ENCODE measurements at places on chromosomes 1 and 21. TPM values are rescaled to one million over a fixed set of nuclear protein-coding genes. Genes with fewer than 3 reads are reported as not detected.

DNA sequence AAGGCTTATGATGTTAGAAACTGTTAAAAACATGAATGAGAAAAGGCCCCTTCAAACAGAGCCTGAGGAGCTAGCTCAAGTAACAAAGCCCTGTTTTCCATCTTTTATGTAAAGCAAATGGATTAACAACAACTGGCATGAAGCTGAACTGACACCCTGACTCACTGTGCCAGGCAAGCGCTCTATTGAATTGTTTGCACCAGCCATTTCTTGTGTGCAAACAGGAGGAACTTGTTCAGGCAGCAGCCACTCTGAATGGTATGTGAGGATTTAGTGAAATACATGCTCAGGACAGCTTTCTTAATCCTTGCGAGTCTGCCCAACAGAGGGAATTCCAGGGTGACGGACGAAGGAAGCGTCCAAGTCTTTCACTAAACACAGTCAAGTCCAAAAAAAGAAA, 291.1 kb upstream of the ADGRL2 start:
- no peaks in the 10 kb centered on the region for H3K27me3 ChIP-seq
- DNase-seq = no peak
- no peak overlapping the region for H3K4me3 ChIP-seq
- H3K27ac ChIP-seq = no peak overlapping the region

- H3K4me3 ChIP-seq = no peak overlapping the region
- H3K4me1 ChIP-seq = peaks cover 69% of the 10 kb centered on the region
- H3K36me3 ChIP-seq = peaks cover 1% of the 10 kb centered on the region
- H3K27me3 ChIP-seq = no peaks in the 10 kb centered on the region
Measured at GRCh38 chr1:234533034-234533891, 54.3 kb upstream of the TARBP1 start.

- H3K4me3 ChIP-seq = peak overlapping the region; percentile 26
- H3K27ac ChIP-seq = peak overlapping the region; percentile 97
- H3K4me1 ChIP-seq = peaks cover 37% of the 10 kb centered on the region
- no peak for DNase-seq
Measured at GRCh38 chr1:225508538-225509375, 80.9 kb upstream of the LBR start.

- H3K4me3 ChIP-seq = no peak overlapping the region
- H3K27me3 ChIP-seq = no peaks in the 10 kb centered on the region
Measured at GRCh38 chr1:32150847-32151246, 28.6 kb upstream of the TXLNA start.

GRCh38 chr21:45386336-45386727, 18.6 kb upstream of the COL18A1 start:
- peak; percentile 62 for DNase-seq
- H3K4me3 ChIP-seq = no peak overlapping the region
- peaks cover 15% of the 10 kb centered on the region for H3K4me1 ChIP-seq

DNA sequence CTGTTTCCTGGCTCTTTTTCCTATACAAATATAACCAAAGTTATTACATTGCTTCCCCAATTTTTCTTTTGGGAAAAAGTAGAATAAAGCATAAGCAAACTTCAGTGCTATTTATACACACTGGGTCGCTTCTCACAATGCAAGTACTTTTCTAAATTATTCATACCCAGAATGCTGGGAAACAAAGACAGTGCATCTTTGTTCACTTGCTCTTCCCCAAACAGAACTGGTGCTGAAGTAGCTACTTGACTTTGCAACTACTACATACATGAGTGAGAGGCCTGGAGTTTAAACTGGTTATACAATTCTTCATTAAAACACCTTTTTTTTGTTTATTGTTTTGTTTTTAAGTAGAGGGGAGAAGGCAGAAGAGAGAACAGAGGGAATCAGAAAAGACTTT, 40.2 kb downstream of the STX6 start:
- no peak for DNase-seq
- peak overlapping the region; percentile 53 for H3K27ac ChIP-seq
- no peaks in the 10 kb centered on the region for H3K27me3 ChIP-seq
- H3K4me1 ChIP-seq = peaks cover 22% of the 10 kb centered on the region

- H3K27me3 ChIP-seq = no peaks in the 10 kb centered on the region
- DNase-seq = no peak
- no peaks in the 10 kb centered on the region for H3K36me3 ChIP-seq
- H3K27ac ChIP-seq = no peak overlapping the region
Measured at GRCh38 chr1:14083706-14084105, 383.7 kb downstream of the PRDM2 start.

DNA sequence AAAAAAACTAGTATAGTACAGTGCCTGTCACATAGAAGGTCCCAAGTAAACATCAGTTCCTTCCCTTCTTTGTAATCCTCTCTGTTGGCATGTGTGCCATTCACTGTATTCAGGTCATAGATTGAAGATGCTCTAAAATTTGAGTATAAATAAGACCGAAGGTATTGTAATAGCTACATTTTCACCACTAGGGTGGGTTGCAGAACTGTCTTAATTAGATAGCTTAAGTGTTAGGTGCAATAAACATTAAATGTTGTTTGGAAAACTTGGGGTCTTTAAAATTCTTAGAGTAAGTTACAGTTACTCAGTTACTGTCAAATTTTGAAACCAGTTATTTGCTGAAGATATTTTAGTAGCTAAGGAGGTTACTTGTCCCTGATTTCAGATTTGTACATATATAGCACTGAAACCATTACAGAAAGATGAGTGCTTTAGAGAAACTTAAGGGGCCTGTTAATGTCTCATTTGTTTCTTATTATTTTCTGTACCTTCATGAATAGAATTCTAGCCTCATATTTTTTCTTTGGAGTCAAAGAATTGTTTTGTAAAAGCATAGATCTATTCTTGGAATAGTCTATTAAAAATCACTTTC, 24.3 kb downstream of the PER3 start:
- H3K4me1 ChIP-seq = peaks cover 3% of the 10 kb centered on the region
- peaks cover 14% of the 10 kb centered on the region for H3K36me3 ChIP-seq
- H3K27me3 ChIP-seq = no peaks in the 10 kb centered on the region
- H3K27ac ChIP-seq = no peak overlapping the region

- H3K4me1 ChIP-seq = peaks cover 27% of the 10 kb centered on the region
- no peaks in the 10 kb centered on the region for H3K27me3 ChIP-seq
- H3K27ac ChIP-seq = no peak overlapping the region
- H3K36me3 ChIP-seq = no peaks in the 10 kb centered on the region
Measured at GRCh38 chr1:23013657-23014056, 2.0 kb downstream of the TEX46 start.

DNA sequence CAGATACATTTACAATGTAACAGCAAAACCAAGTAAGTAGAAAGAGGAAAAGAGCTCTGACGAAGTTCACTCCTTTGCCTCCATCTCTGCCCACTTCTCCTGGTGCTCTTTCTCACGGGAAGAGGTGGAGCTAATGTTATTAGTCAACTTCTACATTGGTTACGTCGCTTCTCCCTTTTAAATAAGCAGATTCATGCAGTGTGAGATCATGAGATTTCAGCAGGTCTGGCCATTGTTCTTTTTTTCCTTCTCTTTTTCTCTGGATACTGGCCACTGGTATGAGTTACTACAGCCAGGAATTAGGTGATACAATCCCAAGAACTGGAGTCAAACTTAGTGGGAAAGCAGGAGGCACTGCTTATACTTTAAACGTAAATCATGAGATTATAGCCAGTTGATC, 207.1 kb downstream of the AKT3 start:
- peaks cover 4% of the 10 kb centered on the region for H3K4me1 ChIP-seq
- H3K4me3 ChIP-seq = no peak overlapping the region
- H3K36me3 ChIP-seq = peaks cover 25% of the 10 kb centered on the region
- DNase-seq = no peak
- H3K27me3 ChIP-seq = no peaks in the 10 kb centered on the region

- no peaks in the 10 kb centered on the region for H3K4me1 ChIP-seq
- H3K4me3 ChIP-seq = no peak overlapping the region
- peaks cover 38% of the 10 kb centered on the region for H3K27me3 ChIP-seq
Measured at GRCh38 chr21:44658913-44659595, 1.3 kb downstream of the KRTAP12-3 start.

DNA sequence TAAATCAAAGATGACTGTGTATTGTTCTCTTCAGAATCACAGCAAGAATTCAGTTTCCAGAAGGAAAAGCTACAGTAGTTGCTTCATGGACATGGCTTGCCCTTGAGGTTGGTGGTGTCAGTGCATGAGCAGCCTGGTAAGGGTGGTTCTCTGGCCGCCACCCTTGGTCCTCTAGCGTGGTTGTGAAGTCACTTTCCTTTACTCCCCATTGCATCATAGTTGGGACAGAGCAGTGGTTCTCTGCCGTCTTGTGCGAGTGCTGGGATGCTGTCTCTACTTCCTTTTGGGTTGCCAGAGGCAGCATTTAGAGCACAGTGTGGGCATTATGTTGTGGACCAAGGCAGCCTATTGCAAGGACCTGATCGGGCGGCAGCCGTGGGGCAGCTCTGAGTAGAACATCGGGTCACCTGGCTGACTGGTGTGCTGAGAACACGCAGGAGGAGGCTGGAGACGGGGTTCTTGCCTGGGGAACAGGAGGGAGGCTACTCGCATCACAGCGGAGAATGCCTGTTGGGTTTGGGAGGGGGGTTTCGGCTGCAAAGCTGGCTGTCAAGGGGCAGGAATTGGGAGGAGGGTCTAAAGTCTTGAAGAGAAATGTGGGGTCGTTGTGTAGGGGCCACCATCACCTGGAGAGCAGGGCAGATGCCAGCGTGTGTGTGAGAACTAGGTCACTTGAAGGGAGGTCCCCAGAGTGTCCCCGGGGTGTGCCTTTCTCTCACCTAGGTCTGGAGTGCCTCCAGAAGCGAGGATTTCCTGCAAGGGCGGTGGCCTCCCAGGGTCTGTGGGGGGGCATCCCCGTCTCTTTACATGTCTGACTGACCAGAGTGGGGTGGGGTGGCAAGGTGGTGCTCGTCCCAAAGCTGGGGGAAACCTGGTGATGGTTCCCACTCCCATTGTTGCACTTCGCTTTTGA, 6.3 kb downstream of the ARF1 start:
- peak; percentile 66 for DNase-seq
- H3K4me3 ChIP-seq = peak overlapping the region; percentile 50
- H3K27me3 ChIP-seq = no peaks in the 10 kb centered on the region
- peaks cover 6% of the 10 kb centered on the region for H3K36me3 ChIP-seq

DNA sequence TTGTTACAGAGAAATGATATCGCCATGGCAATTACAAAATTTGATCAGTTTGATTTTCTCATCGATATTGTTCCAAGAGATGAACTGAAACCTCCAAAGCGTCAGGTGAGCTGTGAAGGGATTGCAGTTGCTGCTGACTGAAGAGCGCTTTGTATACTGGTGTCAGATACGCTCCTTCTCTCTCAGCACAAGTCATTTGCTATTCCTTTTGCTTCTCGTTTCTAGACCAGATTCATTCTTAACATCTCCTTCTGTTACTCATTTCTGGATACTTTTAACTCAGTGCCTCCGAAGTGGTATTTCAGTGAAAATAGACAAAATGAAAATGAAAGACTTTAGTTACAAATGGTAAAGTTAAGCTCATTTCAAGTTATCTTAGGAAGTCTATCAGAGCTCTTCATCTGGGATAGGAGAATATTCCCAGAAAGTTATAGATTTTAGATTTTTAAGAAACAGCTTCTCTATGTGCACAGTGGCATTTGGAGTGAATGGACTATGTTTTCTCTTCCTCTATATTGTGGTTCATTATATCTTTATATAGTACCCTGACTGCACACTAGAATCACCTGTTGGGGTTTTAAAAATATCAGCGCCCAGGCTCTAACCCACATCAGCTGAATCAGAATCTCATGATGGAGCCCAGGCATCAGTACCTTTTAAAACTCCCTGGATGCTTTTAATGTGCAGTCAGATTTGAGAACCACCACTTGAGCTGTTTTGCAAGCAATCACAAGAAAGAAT, 30.3 kb upstream of the KCNQ4 start:
- H3K36me3 ChIP-seq = peaks cover 39% of the 10 kb centered on the region
- no peak overlapping the region for H3K4me3 ChIP-seq
- no peak for DNase-seq
- peaks cover 7% of the 10 kb centered on the region for H3K4me1 ChIP-seq
- H3K27ac ChIP-seq = no peak overlapping the region
- no peaks in the 10 kb centered on the region for H3K27me3 ChIP-seq

GRCh38 chr1:96060621-96061020, 661.0 kb upstream of the PTBP2 start:
- no peaks in the 10 kb centered on the region for H3K4me1 ChIP-seq
- no peak overlapping the region for H3K27ac ChIP-seq
- H3K36me3 ChIP-seq = no peaks in the 10 kb centered on the region
- H3K27me3 ChIP-seq = no peaks in the 10 kb centered on the region

DNA sequence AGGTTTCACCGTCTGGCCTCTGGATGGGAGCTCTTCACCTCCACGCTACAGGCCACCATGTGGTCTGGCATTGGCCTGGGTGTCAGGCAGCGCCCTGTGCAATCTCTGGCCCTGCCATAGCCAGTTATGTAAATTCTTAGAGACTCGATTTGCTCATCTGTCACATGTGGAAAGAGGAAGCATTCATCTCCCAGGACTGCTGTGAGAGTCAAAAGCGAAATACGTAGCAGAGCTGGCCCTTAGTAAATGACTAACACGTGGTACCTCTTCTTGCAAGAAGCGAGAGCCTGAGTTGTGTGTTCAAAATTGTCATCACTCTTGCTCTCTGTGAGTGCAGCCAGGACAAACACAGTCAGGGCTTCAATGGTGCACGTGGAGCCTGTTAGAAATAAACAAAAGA, 159.0 kb upstream of the BACE2 start:
- no peaks in the 10 kb centered on the region for H3K27me3 ChIP-seq
- no peak overlapping the region for H3K27ac ChIP-seq
- H3K4me1 ChIP-seq = no peaks in the 10 kb centered on the region
- no peak overlapping the region for H3K4me3 ChIP-seq
- H3K36me3 ChIP-seq = no peaks in the 10 kb centered on the region

DNA sequence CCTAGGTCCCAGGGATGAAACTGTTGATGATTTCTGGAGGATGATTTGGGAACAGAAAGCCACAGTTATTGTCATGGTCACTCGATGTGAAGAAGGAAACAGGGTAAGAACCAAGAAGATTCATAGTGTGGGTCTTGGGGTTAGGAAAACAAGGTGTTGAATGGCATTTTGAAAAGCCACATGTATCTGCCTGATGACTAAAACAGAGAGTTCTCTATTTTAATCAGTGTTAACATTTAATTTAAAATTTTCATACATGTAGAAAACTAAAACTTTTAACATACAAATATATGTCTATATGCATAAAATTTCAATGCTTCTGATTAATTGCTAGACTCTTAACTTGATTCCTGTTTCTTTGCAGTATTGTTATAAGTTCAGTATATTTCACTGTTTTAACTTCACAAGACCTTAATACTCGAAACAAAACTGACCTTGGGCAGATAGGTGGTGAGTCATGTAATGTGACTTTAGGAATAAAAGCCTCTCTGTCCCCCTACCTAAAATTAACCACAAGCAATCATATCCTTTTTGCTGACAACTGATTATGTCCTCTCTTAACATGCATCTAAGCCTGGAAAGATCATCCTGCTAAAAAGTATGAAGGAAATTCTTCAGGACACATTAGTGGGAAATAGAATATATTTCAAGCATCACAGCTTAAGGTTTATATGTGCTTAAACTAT, 95.6 kb downstream of the PTPRC start:
- no peak for DNase-seq
- peaks cover 7% of the 10 kb centered on the region for H3K4me1 ChIP-seq
- no peaks in the 10 kb centered on the region for H3K27me3 ChIP-seq
- no peak overlapping the region for H3K4me3 ChIP-seq
- H3K27ac ChIP-seq = no peak overlapping the region
- peaks cover 7% of the 10 kb centered on the region for H3K36me3 ChIP-seq

- H3K36me3 ChIP-seq = no peaks in the 10 kb centered on the region
- no peak overlapping the region for H3K4me3 ChIP-seq
- H3K4me1 ChIP-seq = peaks cover 29% of the 10 kb centered on the region
Measured at GRCh38 chr1:198560161-198560560, 19.7 kb upstream of the ATP6V1G3 start.

Gene LUZP1
- total RNA-seq = 55.5 TPM

Gene OR2L13
- not detected for total RNA-seq

Gene CAMK2N1
- total RNA-seq = 13.2 TPM

Gene RAB3B
- total RNA-seq = 33.9 TPM

Gene CLCA4
- total RNA-seq = not detected

Gene GJA8
- total RNA-seq = not detected

Gene EDN2
- 0.38 TPM for total RNA-seq

Gene ANKRD35
- not detected for total RNA-seq

Gene LAMTOR5
- total RNA-seq = 112 TPM

Gene DENND2C
- total RNA-seq = 3.8 TPM

Gene SLC6A9
- 67.3 TPM for total RNA-seq

Gene KCNE1
- total RNA-seq = 0.32 TPM

All from chondrocyte (in vitro differentiated cells).